ENCODE measurements at places on chromosomes 7 and 10. TPM values are rescaled to one million over a fixed set of nuclear protein-coding genes. Genes with fewer than 3 reads are reported as not detected.

The RNF133 gene
- polyA plus RNA-seq, result not detected

The TSPAN15 gene
- polyA plus RNA-seq, result 0.16 TPM

The PIP gene
- polyA plus RNA-seq, result not detected

The PRR15 gene
- polyA plus RNA-seq, result not detected

The NYAP1 gene
- not detected for polyA plus RNA-seq

The NEUROD6 gene
- not detected for polyA plus RNA-seq

The OR13A1 gene
- polyA plus RNA-seq, result 0.36 TPM

The PAX4 gene
- polyA plus RNA-seq, result not detected

The BHLHA15 gene
- polyA plus RNA-seq, result not detected

The SHOC2 gene
- 92.5 TPM for polyA plus RNA-seq

The ACHE gene
- polyA plus RNA-seq, result not detected

DNA sequence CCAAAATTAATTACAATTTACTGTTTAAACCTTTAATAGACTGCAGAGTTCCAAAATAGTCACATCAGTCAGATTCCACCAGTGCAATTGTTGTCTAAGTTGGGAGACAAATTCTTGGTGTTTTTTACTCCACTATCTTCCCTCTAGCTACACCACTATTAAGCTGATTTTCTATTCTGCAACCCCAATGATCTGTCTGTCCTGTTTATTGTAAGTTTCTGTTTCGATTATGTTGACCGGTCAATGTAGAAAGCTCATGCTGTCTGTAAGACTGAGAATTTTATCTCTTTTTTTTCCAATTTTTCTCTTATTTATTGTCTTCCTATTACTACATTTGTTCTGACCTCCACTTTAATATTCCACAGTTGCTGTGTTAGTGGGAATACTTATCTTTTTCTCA is 557.5 kb downstream of the SH2D4B start:
- no peaks in the 10 kb centered on the region for H3K4me1 ChIP-seq
- H3K27me3 ChIP-seq, result peaks cover 10% of the 10 kb centered on the region
- H3K27ac ChIP-seq, result no peak overlapping the region
- DNase-seq, result no peak

DNA sequence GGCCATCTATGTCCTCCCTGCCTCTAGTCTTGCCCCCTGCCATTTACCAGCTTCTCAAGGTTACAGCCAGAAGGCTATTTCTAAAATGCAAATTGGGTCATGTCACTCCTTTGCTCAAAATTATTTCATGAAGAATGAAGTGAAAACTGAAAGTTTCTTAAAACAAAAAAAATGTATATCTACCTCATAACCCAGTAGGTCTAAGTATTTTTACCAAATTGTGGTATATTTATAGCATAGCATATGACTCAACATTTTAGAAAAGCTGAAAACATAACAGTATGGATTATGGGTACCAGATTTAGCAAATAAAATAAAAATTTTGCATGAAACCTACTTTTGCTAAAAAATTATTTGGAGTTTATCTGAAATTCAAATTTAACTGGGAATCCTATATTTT is 78.4 kb downstream of the SLC16A9 start:
- H3K4me3 ChIP-seq, result no peak overlapping the region
- H3K27me3 ChIP-seq, result no peaks in the 10 kb centered on the region
- DNase-seq, result no peak
- no peak overlapping the region for H3K27ac ChIP-seq
- peaks cover under 1% of the 10 kb centered on the region for H3K4me1 ChIP-seq
- H3K36me3 ChIP-seq, result no peaks in the 10 kb centered on the region

- H3K4me3 ChIP-seq, result peak overlapping the region; percentile 23
- peak overlapping the region; percentile 98 for H3K27ac ChIP-seq
- peaks cover 8% of the 10 kb centered on the region for H3K36me3 ChIP-seq
- peaks cover 65% of the 10 kb centered on the region for H3K4me1 ChIP-seq
- DNase-seq, result no peak
Observed at GRCh38 chr7:2016761-2017480, 215.8 kb downstream of the MAD1L1 start.

- peaks cover 10% of the 10 kb centered on the region for H3K4me1 ChIP-seq
- no peaks in the 10 kb centered on the region for H3K36me3 ChIP-seq
- no peak overlapping the region for H3K4me3 ChIP-seq
- H3K27ac ChIP-seq, result no peak overlapping the region
- peaks cover 29% of the 10 kb centered on the region for H3K27me3 ChIP-seq
- peak; percentile 11 for DNase-seq
Observed at GRCh38 chr10:113226399-113226798, 276.4 kb downstream of the TCF7L2 start.

GRCh38 chr10:133455611-133456031 is 1.9 kb downstream of the SCART1 start:
- H3K36me3 ChIP-seq, result no peaks in the 10 kb centered on the region
- H3K4me3 ChIP-seq, result no peak overlapping the region
- H3K4me1 ChIP-seq, result no peaks in the 10 kb centered on the region
- H3K27ac ChIP-seq, result no peak overlapping the region
- H3K27me3 ChIP-seq, result peaks cover 7% of the 10 kb centered on the region

- no peak overlapping the region for H3K4me3 ChIP-seq
- DNase-seq, result no peak
- no peaks in the 10 kb centered on the region for H3K27me3 ChIP-seq
- no peak overlapping the region for H3K27ac ChIP-seq
Observed at GRCh38 chr7:212754-213153, 20.4 kb downstream of the FAM20C start.

GRCh38 chr10:103254113-103254512 is 8.4 kb downstream of the RPEL1 start:
- H3K27me3 ChIP-seq, result peaks cover 5% of the 10 kb centered on the region
- no peak for DNase-seq
- no peak overlapping the region for H3K27ac ChIP-seq
- peaks cover 5% of the 10 kb centered on the region for H3K36me3 ChIP-seq
- peaks cover 4% of the 10 kb centered on the region for H3K4me1 ChIP-seq

GRCh38 chr7:30201161-30201666 is 66.4 kb downstream of the MTURN start:
- H3K36me3 ChIP-seq, result peaks cover 10% of the 10 kb centered on the region
- no peaks in the 10 kb centered on the region for H3K27me3 ChIP-seq
- H3K4me1 ChIP-seq, result peaks cover 21% of the 10 kb centered on the region
- DNase-seq, result peak; percentile 29
- H3K4me3 ChIP-seq, result peak overlapping the region; percentile 27

DNA sequence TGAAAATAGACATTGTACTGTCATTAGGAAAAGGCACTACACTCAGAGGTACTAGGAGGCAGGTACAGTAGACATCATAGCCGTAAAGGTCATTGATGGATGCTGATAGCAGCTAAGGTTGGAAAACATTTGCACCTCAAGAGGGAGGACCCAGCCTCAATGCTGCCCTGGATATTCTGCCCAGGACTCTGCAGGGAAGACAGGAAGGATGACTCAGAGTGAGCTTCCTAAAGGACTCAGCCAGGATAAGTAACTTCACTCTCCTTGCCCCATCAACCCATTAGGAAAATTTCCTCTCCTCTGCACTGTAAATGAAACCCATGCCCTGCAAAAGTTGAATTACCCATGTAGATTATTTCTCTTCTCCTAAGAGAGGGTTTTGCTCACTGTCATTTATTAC is 617.9 kb upstream of the MKI67 start:
- H3K27me3 ChIP-seq, result peaks cover 31% of the 10 kb centered on the region
- no peak overlapping the region for H3K4me3 ChIP-seq
- no peaks in the 10 kb centered on the region for H3K36me3 ChIP-seq
- no peak for DNase-seq
- H3K27ac ChIP-seq, result no peak overlapping the region
- H3K4me1 ChIP-seq, result no peaks in the 10 kb centered on the region

DNA sequence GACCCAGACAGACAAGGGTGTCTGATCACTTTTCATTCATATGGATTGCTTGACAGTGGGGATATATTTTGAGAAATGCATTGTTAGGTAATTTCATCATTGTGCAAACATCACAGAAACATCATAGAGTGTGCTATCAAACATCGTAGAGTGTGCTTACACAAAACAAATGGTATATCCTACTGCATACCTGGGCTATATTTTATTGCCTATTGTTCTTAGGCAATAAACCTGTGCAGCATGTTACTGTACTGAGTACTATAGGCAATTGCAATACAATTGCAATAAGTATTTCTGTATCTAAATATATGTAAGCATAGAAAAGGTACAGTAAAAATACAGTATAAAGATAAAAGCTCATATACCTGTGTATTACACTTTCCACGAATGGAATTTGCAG is 319.1 kb downstream of the KIF20B start:
- no peak for DNase-seq
- no peaks in the 10 kb centered on the region for H3K36me3 ChIP-seq
- peaks cover 4% of the 10 kb centered on the region for H3K4me1 ChIP-seq
- no peak overlapping the region for H3K4me3 ChIP-seq
- H3K27ac ChIP-seq, result no peak overlapping the region

GRCh38 chr10:64286533-64286932 is 765.3 kb downstream of the REEP3 start:
- peaks cover 8% of the 10 kb centered on the region for H3K27me3 ChIP-seq
- H3K4me3 ChIP-seq, result no peak overlapping the region
- H3K27ac ChIP-seq, result no peak overlapping the region
- no peaks in the 10 kb centered on the region for H3K4me1 ChIP-seq
- no peak for DNase-seq

GRCh38 chr7:139246905-139247304 is 15.9 kb downstream of the UBN2 start:
- peaks cover 36% of the 10 kb centered on the region for H3K36me3 ChIP-seq
- peaks cover 8% of the 10 kb centered on the region for H3K4me1 ChIP-seq
- no peak for DNase-seq
- H3K4me3 ChIP-seq, result no peak overlapping the region
- H3K27ac ChIP-seq, result no peak overlapping the region

GRCh38 chr7:44375926-44376342 is 50.5 kb upstream of the CAMK2B start:
- H3K27ac ChIP-seq, result no peak overlapping the region
- H3K4me1 ChIP-seq, result peaks cover 13% of the 10 kb centered on the region
- peaks cover 27% of the 10 kb centered on the region for H3K27me3 ChIP-seq
- H3K4me3 ChIP-seq, result no peak overlapping the region
- DNase-seq, result no peak

- H3K4me3 ChIP-seq, result peak overlapping the region; percentile 92
- H3K4me1 ChIP-seq, result peaks cover 78% of the 10 kb centered on the region
- DNase-seq, result peak; percentile 49
- H3K27ac ChIP-seq, result peak overlapping the region; percentile 95
- H3K36me3 ChIP-seq, result no peaks in the 10 kb centered on the region
Observed at GRCh38 chr10:1057106-1057657, 997 bp downstream of the WDR37 start.

GRCh38 chr7:131057794-131058070 is 269.9 kb upstream of the MKLN1 start:
- no peaks in the 10 kb centered on the region for H3K27me3 ChIP-seq
- H3K4me1 ChIP-seq, result peaks cover 53% of the 10 kb centered on the region
- H3K4me3 ChIP-seq, result peak overlapping the region; percentile 86
- H3K27ac ChIP-seq, result peak overlapping the region; percentile 98
- peak; percentile 47 for DNase-seq

GRCh38 chr7:32611201-32612099 is 116.2 kb downstream of the AVL9 start:
- peaks cover 8% of the 10 kb centered on the region for H3K36me3 ChIP-seq
- H3K27ac ChIP-seq, result no peak overlapping the region
- H3K4me3 ChIP-seq, result no peak overlapping the region
- H3K27me3 ChIP-seq, result no peaks in the 10 kb centered on the region
- H3K4me1 ChIP-seq, result no peaks in the 10 kb centered on the region

DNA sequence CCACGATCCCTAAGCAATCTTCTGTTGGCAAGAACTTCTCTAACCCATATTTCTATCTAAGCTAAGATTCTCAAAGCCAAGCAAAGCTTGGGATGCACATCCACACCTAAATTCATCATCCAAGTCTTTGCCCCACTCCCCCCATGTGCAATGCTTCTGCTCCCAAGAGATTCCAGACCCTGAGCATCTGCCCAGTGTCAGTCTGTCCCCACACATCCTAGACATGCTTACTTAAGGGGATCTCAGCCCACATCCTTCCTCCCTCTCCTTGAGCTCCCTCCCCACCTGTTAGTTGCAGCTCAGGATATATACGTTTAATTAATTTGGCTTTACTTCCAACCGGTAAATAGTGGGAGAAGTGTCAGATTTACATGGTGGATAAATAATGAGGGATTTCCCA is 17.0 kb upstream of the TMEM273 start:
- H3K27me3 ChIP-seq, result peaks cover 24% of the 10 kb centered on the region
- DNase-seq, result no peak
- H3K4me1 ChIP-seq, result no peaks in the 10 kb centered on the region
- no peaks in the 10 kb centered on the region for H3K36me3 ChIP-seq
- H3K27ac ChIP-seq, result no peak overlapping the region

- no peak for DNase-seq
- peaks cover 10% of the 10 kb centered on the region for H3K4me1 ChIP-seq
- H3K27ac ChIP-seq, result peak overlapping the region; percentile 78
- no peaks in the 10 kb centered on the region for H3K27me3 ChIP-seq
- H3K36me3 ChIP-seq, result no peaks in the 10 kb centered on the region
Observed at GRCh38 chr10:22314852-22315251, 1.3 kb upstream of the COMMD3 start.

- no peak for DNase-seq
- no peak overlapping the region for H3K4me3 ChIP-seq
- H3K27ac ChIP-seq, result no peak overlapping the region
- no peaks in the 10 kb centered on the region for H3K4me1 ChIP-seq
- peaks cover 5% of the 10 kb centered on the region for H3K27me3 ChIP-seq
Observed at GRCh38 chr10:10364902-10365301, 652.8 kb upstream of the CELF2 start.

DNA sequence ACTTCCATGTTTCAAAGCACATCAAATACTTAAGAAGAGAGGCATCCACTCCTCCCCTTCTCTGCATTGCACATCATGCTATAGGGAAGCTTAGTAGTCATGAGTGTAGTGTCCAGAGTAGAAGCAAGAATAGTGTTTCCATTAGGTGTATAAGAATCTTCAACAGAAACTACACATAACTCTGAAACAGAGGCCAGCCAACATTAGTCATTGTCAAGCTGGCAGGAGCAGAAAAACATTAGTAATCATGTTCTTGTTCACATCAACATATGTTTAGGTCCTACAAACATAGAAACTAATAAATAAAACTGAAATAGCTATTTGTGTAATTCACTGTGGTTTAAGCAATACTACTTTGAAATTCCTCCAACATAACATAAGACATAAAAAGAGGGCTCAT is 370.2 kb downstream of the PPP1R3A start:
- H3K4me3 ChIP-seq, result no peak overlapping the region
- no peaks in the 10 kb centered on the region for H3K36me3 ChIP-seq
- DNase-seq, result no peak
- no peaks in the 10 kb centered on the region for H3K4me1 ChIP-seq
- H3K27ac ChIP-seq, result no peak overlapping the region
- H3K27me3 ChIP-seq, result no peaks in the 10 kb centered on the region

DNA sequence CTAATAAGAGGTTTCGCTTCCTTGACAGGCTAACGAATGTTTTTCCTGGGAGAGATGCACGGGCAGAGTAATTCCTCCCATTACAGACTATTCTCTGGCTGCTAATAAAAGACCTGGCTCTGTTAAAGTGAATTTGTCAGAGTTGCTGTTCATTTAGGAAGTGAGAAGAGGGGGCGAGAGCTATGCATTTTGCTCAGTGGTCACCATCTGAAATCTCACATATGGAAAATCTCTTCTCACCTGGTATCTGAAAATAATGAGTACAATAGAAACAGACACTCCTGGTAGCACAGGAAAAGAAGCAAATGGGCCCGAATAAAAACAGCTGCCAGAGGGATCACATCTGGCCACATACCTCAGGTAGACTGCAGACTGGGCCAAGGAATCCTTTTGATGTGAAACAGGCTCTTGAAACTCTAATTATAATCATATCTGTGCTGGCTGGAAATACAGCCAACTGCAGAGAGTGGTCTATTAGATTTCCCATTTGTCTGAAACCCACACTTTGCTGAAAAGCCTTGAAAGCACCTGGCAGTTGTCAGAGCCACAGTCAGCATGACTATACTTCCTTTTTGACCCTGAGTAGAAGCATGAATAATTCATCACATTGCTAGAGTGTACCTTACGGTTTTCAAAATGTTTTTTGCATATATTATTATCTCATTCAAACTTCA is 33.6 kb downstream of the AOAH start:
- H3K27ac ChIP-seq, result no peak overlapping the region
- H3K36me3 ChIP-seq, result no peaks in the 10 kb centered on the region
- no peaks in the 10 kb centered on the region for H3K27me3 ChIP-seq
- H3K4me3 ChIP-seq, result no peak overlapping the region

All from naive B cell (primary cell).